ENCODE measurements at places on chromosomes 12 and 14.

- DNase-seq: no peak
Observed at GRCh38 chr14:78164226-78164853, 5.8 kb upstream of the NRXN3 start.

DNA sequence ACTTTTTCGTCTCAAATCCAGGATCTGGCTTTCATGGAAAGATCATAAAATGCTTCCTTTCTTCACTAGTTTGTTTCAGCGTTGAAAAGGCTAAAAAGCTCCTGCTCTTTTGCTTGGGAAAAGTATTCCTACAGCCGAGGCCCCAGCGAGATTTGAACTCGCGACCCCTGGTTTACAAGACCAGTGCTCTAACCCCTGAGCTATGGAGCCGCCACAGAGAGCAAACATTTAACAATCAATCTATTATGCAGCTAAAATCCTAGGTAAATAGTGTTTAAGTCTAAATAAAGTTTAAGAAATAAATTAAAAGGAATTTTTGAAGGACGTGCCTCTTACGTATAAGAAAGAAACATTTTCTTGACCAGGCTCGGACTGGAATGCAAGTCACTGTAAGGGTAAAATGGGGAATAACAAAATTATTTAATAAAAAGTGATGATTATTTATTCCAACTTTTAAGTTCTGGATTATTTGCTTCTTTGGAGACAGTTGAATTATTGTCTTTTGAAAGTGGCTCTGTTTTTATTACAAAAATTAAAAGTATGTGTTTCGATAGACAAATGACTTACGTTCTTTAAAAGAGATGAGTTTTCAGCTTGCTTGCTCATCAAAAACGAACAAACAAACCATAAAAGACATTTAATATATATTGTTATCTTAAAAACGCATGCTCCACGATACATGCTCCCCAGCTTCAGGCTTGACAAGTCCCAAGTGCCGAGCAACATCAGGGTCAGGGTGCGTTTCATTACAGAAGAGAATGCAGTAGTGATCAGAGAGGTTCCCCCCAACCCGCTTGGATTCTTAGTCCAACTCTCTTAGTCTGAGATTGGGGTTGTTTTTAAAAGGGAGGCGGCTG lies 10.2 kb downstream of the OR6S1 start:
- no peak for DNase-seq

GRCh38 chr12:91667694-91668093 lies 478.0 kb downstream of the BTG1 start:
- no peak for DNase-seq

DNA sequence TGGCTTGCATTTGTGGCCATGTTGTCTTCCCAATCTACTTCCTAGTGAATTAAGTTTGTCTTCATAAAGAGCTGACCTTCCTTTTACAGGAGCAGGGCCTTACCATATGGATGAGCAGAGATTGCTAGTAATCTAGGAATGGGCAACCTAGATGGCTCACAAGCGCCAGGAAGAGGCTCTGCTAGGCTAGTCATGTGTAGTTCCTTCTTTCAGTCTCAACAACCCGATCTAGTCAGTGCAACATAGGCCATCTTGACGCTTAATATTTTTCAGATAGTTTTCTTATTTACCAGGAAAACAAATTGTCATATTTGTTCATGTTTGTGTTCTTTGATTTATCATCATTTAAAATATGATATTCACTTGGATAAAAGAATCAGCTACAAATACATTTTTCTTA lies 48.2 kb upstream of the TPH2 start:
- no peak for DNase-seq

Measured in activated CD8-positive, alpha-beta memory T cell treated with anti-CD3 and anti-CD28 coated beads for 4 hours (primary cell).